ENCODE measurements at places on chromosomes 6 and 20.
A peak's percentile ranks its signal among the peaks of the same experiment; 100 is the strongest.

- DNase-seq: no peak
Measured at GRCh38 chr6:126761854-126762253, 356.6 kb upstream of the RSPO3 start.

DNA sequence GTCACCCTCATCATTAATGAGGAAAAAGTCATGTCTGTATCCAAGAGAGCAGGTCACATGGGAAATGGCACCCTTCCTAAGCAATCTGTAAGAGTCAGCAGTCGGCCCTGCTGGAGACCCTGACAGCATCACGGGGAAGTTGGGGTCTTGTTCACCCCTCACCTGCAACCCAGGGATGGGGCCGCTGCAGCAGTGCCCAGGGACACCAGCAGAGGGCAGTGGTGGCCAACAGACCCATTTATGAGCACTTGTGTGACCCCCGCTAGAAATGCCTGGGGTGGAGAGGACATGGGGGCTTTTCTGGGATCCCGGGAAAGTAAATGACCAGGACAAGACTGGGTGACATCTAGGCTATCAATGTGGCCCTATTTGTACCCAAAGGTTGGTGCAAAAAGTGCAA is 35.9 kb downstream of the ANKRD60 start:
- peak; percentile 46 for DNase-seq

DNA sequence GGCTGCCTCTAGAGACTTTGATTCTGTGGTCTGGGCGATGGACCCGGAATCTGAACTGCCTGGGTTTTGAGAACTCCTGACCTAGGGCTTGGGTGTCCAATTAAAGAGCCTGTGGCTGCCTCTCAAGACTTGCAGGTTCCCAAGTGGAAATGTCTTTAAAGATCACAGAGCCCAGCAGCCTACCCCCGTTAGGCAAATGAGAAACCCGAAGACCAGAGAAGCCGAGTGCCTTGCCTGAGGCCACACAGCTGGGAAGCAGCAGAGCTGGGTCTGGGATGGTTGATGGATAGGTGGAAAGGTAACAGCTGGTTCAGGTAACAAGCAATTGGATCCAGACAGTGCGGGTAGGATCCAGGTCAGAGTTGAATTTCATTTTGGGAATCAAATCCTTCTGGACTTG is 25.8 kb downstream of the KCNB1 start:
- no peak for DNase-seq

- DNase-seq: no peak
Measured at GRCh38 chr6:139644821-139645220, 270.4 kb upstream of the CITED2 start.

- DNase-seq: no peak
Measured at GRCh38 chr6:53282741-53283140, 66.0 kb downstream of the ELOVL5 start.

DNA sequence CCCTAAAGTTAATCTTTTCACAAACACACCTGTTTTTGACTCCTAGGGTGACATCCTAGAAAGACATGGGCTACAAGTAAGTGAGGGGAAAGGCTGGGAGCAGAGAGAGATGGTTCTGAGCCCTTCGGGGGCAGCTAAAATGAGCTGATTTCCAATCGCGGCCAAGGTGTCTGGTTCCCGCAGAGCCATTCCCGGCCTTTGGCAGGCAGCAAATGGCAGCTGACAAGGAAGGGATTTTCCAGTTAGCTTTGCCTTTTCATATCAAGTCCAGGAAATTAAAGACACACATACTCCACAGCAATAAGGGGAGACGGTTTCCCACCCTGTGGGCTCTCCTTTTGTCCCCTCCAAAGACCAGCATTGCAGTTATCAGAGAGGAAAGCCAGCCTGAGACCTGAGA is 228.5 kb downstream of the ZMYND8 start:
- DNase-seq: no peak

DNA sequence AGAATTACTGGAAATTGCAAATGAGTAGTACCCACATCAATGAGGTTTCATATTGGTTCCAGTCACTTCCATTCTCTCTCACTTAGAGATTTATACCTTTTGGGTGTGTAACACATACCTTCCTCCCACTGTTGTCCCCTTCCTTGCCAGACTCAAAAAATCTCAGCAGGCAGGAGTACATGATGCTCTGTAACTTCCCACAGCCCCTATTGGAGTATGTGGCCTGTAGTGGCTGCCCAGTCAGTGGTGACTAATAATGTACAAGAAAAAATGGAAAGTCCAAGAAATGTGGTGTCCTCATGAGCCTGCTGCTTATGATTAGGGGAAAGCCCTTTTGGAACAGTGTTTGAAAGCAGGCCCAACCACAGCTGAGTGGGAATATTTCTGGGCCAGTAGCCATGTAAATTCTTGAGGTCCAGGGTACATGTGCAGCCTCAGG is 312.0 kb downstream of the ZFAND3 start:
- DNase-seq: no peak

GRCh38 chr6:854406-855118 is 161.6 kb upstream of the EXOC2 start:
- no peak for DNase-seq

DNA sequence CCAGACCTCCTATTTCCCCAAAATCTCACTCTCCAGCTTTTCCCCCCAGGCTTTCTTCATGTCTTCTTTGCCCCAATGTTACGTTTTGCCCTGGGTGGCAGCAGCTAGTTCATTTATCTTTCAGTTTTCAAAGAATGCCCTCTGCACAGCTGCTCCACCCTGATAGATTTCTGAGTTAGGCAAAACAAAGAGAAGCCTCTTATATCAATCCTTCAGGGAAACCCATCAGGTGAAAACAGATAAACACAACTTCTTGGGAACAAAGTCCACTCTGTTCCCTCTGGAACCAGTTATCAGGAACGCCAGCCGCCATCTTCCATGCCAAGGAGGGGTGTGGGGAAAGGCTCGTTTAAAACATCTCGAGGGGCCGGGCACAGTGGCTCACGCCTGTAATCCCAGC is 34.0 kb downstream of the ZBTB9 start:
- no peak for DNase-seq

- DNase-seq: no peak
Measured at GRCh38 chr20:44981736-44982406, 15.6 kb downstream of the STK4 start.

- DNase-seq: no peak
Measured at GRCh38 chr6:125356884-125357283, 55.1 kb upstream of the HDDC2 start.

DNA sequence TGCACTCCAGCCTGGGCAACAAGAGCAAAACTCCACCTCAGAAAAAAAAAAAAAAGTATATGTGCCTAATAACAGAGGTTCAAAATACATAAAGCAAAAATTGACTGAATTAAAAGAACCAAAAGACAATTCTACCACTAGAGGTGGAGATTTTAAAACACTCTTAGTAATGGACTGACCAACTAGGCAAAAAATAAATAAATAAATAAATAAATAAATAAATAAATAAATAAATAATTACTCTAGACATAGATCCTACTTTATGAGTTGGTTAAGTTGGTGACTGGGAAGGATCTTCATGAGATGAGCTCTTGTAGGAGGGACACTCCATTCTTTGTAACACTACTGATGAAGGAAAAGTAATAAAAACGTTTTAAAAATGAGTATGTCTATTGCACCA is 113.9 kb downstream of the SGK1 start:
- DNase-seq: no peak

DNA sequence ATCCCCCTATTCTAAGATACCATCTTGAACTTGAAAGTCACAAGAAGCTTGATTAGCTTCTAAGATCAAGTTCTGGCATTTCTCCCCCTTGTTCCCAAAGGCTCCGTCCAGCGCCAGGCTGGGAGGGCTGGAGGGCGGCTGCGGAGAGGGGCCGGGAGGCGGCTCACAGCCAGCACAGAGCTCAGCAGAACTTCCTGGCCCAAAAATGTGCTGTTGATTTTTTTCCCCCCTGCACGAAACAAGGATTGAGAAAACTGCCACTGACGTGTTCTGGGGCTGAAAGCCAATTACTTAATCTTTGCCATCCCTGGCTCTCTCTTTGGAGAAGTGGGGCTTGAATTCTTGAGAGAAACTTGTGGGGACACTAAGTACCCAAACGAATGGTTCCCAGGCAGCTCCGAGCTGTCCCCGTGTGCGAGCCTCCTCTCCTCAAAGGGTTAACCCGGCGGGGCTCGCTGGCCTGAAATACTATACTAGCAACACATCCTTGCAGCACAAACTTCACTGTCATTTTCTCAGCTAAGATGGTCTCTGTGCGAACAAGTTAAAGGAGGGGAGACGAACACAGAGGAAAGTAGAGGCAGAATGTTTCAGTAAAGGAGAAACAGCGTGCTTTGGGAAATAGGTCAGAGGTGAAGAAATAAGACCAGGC is 452 bp downstream of the TRAF3IP2 start:
- DNase-seq: peak; percentile 8

GRCh38 chr20:24741493-24742072 is 207.5 kb upstream of the CST7 start:
- no peak for DNase-seq

- DNase-seq: no peak
Measured at GRCh38 chr6:53233309-53233708, 84.7 kb upstream of the GCM1 start.

DNA sequence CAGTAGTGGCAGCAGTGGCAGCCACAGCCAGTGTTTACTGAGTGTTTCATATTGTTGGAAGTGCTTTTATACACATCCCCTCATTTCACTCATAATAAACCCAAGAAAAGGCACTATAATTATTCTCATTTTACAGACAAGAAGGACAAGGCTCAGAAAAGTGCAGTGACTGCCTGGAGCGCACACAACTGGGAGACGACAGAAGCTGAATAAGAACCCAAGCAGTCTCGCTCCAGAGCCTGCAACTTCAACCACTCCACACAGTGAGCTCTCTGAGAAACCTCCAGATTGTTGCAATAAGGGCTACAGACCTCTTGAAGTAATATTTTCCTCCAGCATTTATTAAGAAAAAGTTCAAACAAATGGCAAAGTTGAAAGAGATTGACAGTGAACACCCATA is 76.9 kb downstream of the PLCG1 start:
- DNase-seq: no peak

GRCh38 chr6:144606083-144606482 is 320.9 kb downstream of the UTRN start:
- no peak for DNase-seq

DNA sequence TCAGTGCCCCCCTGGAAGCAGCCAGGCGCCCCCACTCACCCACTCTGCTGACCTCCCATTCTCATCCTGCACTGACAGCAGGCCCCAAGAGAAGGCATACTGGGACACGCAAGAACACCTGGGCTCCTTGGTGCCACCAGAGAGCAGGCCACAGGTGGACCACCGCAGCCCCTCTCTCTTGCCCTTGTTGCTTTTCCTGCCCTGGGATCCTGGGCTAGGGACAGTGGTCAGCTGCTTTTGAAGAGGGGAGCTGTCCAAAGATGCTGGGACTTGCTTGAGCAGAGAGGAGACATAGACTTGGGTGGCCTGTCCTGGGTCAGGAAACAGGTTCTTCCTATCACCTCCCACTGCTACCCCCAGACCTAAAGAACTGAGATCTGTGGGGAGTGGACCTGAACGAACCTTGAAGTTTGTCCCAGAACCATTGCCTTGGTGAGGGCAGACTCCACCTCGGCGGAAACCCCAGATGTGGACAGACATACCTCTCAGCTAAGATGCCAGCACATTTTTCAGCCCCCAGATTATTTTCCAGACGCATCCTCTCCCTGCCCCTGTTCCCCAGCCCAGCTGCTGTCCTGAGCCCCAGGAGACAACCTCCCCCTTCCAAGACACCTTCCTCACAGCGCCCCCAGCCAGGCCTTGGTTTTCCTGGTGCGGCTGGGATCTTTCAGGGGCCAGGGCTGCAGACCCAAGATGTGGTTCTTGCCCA is 1.1 kb downstream of the GLP1R start:
- DNase-seq: no peak

GRCh38 chr20:44367746-44368145 is 12.2 kb downstream of the HNF4A start:
- no peak for DNase-seq

DNA sequence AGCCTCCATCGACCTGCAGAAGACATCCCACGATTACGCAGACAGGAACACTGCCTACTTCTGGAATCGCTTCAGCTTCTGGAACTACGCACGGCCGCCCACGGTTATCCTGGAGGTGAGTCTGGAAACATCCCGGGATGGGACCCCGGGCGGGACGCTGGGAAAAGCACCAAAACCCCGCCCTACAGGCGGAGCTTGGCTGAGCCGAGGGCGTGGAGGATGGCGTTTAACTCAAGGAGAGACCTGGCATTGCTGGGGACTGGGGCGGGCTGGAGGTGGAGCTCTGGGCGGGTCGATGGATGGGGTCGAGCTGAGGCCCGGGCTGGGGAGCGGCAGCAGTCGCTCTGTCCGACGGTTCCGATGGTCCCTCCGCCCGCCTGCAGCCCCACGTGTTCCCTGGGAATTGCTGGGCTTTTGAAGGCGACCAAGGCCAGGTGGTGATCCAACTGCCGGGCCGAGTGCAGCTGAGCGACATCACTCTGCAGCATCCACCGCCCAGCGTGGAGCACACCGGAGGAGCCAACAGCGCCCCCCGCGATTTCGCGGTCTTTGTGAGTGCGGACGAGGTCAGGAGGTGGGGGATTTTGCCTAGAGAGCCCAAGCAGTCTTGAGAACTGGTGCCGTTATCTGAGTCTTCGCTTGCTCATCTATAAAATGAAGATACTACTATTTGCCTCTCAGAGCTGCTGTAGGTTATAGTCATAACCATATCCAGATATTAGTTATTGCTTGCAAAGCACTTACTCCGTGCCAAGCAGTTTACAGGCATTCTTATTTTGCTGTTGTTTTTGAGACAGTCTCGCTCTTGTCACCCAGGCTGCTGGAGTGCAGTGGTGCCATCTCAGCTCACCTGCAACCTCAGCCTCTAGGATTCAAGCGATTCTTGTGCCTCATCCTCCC is 3.8 kb downstream of the SPAG4 start:
- DNase-seq: peak; percentile 91

DNA sequence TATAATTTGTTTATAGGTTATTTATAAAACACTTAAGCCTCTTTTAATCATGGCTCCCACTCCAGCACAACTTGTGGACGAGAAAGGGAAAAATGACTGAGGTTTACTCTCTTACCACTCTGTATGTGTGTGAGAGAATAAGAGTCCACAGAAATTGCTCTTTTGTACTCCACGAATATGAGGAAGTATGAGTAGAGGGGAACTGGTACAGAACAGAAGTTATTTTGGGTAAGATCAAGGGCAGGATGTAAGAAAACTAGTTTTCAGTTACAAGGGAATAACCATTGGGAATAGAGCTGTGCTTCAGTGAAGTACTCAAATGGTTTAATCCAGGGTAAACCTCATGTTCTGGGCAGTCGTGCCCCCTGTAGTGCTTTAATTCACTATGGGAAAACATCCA is 72.6 kb downstream of the REV3L start:
- no peak for DNase-seq

DNA sequence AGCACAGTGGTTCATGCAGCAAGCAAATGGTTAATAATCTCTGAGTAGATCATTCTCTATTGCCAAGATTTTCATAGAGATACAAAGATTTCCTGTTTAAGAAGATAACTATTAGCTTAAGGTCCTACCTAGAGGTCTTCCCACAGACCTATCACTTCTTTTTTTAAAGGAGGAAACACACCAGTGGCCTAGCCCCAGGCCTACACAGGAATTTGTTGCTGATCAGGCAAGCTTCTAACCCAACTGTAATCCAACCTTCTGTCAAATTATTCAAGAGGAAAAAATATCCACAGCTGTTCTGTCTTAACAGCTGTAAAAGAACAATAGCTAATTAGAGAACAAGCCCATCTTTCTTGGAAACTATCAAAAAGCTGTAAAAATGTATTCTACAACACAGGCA is 332.8 kb downstream of the BTBD9 start:
- no peak for DNase-seq
